ENCODE measurements at places on chromosomes 13 and 19. TPM values are rescaled to one million over a fixed set of nuclear protein-coding genes. Genes with fewer than 3 reads are reported as not detected.

DNA sequence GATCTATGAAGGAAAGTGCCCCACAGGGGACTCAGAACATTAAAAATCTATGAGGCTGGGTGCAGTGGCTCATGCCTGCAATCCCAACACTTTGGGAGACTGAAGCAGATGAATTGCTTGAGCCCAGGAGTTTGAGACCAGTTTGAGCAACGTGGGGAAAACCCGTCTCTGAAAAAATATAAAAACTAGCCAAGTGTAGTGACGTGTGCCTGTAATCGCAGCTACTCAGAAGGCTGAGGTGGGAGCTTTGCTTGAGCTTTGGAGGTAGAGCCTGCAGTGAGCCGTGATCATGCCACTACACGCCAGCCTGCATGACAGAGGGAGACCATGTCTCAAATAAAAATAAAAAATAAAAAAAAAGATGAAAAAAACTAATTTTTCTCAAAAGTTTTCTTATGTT is 1070.6 kb downstream of the PCDH9 start:
- no peak for DNase-seq

DNA sequence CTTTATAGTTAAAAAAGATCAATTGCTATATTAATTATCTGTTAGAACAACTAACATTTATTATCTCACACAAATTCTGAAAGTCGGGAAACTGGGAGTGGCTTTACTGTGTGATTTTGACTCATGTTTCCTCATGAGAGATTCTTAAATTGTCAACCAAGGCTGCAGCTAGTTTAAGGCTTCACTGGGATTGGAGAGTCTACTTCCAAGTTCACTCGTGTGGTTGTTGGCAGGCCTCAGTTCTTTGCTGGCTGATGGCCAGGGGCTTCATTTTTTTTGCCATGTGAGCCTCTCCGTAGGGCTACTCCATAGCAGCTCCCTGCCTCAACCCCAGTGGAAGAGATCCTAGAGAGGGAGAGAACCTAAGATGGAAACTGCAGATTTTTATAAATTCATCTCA is 24.5 kb upstream of the LPAR6 start:
- DNase-seq, result no peak

- DNase-seq, result no peak
These were observed 25.0 kb downstream of the HNRNPM start for GRCh38 chr19:8469613-8470368.

DNA sequence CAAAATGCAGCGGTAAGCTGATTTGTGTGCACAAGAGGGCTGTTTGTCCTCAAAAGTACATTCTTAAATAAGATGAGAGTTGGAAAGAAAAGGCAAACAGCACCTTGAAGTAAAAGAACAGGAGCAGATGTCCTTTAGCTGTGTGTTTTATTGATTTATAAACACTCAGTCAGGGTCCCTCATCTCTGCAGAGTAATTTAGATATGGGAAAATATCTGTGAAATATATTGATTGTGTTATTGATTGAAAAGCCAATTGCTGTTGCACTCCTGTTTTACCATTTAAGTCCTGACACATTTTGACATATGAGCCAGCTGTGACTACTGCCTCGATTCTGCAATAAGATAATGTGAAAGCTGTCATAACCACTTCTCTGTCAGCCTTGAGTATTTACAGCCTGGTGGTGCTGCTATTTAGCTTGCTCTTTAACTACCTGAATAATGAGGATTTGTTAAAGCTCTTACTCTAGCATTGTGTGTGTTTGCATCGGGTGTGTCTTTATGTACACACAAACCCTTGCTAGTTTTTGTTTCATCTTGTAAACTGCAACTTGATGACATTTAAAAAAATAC is 550.1 kb downstream of the DACH1 start:
- no peak for DNase-seq

DNA sequence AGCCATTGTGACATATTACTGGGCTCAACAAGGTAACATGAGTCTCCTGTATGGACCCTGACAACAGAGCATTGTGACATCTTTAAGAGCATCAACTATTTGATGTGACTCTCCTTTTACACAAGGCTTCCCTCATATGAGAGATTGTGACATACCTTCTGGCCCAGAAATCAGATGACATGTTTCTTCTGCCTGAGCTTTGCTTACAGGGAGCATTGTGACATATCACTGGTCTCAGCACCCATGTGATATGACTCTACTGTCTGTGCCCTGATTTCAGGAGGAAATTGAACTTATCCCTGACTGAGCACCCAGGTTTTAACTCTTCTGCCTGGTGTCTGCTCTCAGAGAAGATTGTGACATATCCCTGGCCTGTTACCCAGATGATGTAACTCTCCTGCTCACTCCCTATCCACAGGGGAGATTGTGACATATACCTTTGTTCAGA is 15.9 kb upstream of the ZNF681 start:
- no peak for DNase-seq

DNA sequence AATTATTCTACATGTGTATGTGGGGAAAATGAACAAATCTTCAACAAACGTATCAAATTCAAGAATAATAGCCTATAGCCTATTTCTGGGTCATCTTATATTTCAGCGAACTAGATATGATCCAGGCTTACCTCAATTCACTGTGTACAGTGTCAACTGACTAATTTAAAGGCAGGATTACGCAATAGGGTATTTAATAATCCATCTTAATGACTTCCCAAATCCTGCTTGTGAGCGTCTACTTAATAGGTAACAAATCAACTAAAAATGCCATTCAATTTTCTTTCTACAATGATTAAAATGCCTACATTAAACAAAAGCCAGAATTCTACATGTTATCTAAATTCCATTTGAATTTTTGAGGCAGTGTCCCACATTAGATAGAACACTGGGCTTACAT is 67.0 kb downstream of the USP12 start:
- no peak for DNase-seq

- DNase-seq, result no peak
These were observed 60.7 kb upstream of the C1QTNF9B start for GRCh38 chr13:23957981-23958380.

DNA sequence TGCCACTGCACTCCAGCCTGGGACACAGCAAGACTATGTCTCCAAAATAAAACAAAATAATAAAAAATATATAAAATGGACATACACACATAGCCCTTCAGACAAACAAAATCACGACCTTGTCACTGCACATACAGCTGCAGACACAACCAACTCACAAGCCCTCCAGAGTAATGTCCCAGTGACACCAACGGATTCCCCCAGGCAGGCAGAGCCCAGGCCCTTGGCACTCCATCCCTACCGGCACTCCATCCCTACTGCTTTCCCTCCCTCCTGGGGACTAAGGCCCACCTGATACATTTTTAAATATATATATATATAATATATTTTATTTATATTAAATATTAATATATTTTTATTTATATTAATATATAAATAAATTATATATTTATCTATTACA is 18.5 kb downstream of the ZNF101 start:
- no peak for DNase-seq

DNA sequence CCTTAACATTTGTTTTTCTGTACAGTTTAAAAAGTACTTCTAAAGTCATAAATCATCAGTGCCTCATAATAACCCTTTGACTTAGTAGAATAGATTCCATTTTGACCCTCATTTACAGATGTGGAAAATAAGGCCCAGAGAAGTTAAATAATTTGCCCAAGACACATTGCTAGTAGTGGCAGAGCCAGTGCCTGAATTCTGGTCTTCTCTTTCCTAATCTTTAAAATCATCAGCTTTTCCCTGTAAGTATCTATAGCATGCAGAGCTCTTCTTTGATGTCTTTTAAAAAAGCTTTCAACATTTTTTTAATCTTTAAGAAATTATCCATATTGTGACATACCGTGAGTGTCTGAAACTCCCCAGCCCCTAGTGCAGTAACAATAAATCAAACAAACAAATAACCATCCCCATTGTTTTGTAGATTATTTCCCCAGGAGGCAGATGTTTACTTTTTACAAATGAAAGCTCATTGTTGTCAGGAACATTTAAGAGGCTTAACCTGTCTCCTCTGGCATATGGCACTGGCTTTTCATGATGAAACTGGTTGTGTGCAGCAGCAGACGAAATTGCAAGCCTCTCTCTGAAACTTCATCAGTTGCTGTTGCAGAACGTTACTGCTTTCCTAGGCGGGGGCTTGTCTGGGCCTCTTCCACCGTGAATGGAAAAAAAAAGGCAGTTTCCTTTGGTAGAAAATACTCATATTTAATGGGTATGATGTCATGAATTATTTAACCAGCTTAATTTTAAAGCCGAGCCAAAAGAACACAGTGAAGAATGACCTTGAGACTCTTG is 31.7 kb upstream of the PCDH8 start:
- DNase-seq, result no peak

DNA sequence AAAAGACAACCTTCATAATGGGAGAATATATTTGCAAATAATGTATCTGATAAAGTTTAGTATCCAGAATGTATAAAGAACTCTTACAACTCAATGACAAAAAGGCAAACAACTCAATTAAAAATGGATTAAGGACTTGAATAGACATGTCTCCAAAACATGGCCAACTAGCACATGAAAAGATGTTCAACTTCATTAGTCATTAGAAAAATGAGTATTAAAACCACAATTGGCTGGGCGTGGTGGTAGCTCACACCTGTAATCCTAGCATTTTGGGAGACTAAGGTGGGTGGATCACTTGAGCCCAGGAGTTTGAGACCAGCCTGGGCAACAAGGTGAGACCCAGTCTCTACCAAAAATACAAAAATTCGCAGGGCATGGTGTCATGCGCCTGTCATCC is 18.8 kb upstream of the ZMYM5 start:
- DNase-seq, result no peak

GRCh38 chr13:74128156-74128767 is 5.9 kb downstream of the KLF12 start:
- no peak for DNase-seq

- DNase-seq, result no peak
These were observed 638.7 kb downstream of the UQCRFS1 start for GRCh38 chr19:28574212-28574611.

DNA sequence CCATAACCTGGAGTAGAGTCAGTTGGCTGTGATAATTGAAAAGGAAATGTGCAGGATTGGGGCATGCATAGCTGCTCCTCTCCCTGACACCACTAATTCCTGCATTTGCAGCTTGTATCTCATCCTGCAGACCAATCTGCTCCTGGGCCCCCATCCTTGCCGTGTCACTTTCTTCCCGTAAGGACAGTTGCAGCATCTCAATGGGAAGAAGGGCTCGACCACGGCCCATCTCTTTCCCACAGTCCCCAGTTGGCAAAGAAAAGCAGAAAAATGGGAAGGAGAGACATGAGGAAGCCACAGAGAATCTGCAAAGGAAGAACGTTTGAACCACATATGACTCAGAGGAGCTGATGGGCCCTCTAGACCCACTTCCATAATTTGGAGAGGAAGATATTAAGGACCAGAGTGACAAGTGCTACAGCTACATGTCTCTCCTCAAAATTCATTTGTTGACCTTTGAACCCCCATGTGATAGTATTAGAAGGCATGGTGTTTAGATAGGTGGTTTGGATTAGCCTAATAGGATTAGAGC is 1.8 kb upstream of the SIGLEC12 start:
- DNase-seq, result no peak

- no peak for DNase-seq
These were observed 229.1 kb downstream of the KCNRG start for GRCh38 chr13:50244355-50244712.

DNA sequence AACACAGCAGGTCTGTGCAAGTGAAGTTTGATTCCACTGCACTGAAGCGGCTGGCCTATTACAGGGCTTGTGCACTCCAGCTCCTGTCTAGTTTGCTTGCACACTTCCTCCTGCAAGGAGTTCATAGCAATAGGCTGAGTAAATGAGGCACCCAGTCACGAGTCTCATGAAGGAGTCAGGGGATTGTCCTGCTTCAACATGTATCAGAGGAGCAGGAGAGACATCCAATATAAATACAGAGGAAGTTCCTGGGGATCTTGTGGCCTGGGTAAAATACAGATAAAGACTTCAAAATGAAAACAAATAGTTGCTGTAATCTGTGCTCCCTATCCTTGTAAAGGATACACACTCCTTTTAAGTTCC is 259.9 kb downstream of the SLITRK1 start:
- no peak for DNase-seq

DNA sequence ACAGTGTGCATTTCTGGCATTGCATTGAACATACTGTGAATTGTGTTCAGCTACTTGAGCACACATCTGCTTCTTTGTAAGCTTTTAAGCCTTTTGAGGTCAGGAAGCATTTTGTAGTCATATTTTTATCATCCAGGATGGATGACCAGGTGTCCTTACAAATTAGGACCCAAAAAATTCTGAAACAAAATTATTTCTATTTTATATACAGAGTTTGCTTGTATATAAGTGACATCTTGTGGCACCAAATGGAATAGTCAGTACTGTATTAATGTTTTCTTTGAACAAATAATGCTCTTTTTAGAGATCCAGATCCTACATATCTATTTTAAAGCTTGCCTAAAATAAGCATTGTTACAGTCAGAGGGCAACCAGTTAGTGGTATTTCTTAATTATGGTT is 9.5 kb upstream of the SUPT20H start:
- DNase-seq, result no peak

- no peak for DNase-seq
These were observed 4.0 kb downstream of the HSD11B1L start for GRCh38 chr19:5684694-5685430.

DNA sequence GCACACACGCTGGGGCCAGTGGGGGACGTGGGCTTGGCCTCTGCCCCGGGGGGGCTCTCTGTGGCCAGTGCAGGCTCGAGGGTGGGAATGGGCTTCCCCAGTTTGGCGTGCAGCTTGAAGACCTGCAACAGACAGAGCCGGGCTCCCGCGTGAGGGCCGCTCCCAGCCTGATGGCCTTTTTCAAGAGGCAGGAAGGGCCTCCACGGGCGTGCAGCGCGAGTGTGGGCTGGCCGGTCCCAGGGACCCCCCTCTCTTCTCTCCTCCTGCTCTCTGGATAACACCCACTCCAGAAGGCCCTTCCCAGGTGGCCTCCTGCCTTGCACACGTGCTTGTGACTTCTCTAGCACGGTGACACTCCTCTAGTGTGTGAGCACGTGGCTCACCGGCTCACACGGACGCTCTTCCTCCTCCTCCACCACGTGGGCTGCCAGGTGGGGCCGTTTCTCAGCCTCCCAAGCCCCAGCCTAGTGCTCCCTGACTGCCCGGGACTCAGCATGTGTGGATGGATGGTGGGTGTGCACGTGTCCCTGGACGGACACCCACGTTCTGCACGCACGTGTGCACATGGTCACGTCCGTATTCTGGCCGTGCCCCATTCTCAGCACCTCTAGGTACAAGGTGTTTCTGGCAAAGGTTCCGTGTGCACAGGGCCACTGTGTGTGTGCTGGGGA is 39.2 kb upstream of the MATK start:
- DNase-seq, result no peak

LIN37 gene
- 10.2 TPM for total RNA-seq

RASAL3 gene
- total RNA-seq, result not detected

GSK3A gene
- 59.6 TPM for total RNA-seq

TYROBP gene
- not detected for total RNA-seq

ZIM2 gene
- not detected for total RNA-seq

CGB5 gene
- total RNA-seq, result 0.49 TPM

GNG7 gene
- total RNA-seq, result 0.43 TPM

SHISA7 gene
- not detected for total RNA-seq

ZNF724 gene
- 10.6 TPM for total RNA-seq

ZSCAN1 gene
- not detected for total RNA-seq

ZFR2 gene
- total RNA-seq, result not detected

GSX1 gene
- total RNA-seq, result not detected

ZNF208 gene
- not detected for total RNA-seq

ZNF491 gene
- total RNA-seq, result 0.56 TPM

ZNF442 gene
- total RNA-seq, result 1.9 TPM

B3GNT8 gene
- total RNA-seq, result 3.1 TPM

TMEM150B gene
- 1.6 TPM for total RNA-seq

Measured in Caco-2 (cell line).